KG1 (cell line): ENCODE measurements at places on chromosomes 13 and 19.

- no peak for DNase-seq
These were observed 1.5 kb downstream of the PHF11 start for GRCh38 chr13:49497272-49497671.

GRCh38 chr19:12140545-12141404 lies 625 bp upstream of the ZNF20 start:
- DNase-seq: peak; percentile 67

DNA sequence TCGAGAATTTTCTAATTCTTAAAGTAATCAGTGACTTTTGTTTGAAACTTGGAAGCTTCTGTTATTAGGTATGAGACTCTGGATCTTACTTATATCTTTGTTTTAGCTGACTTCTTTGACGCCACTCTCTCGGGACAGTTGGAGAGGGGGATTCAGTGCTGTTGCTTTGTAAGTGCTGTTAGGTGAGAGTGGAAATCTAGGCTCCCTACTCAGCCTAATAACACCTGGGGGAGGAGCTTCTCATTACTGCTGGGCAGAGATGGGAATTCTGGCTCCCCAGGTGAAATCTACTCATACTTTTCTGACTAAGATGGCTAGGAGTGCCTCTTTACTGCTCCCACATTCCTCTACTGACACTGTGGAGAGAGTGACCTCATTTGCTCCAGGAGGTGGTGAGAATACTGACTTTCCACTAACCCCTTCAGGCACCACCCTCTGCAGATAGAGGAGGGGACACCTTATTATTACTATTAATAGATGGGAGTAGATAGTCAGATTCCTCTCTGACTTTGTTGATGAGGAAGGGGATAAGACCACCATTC lies 324.9 kb upstream of the SPRY2 start:
- no peak for DNase-seq

- no peak for DNase-seq
These were observed 41.7 kb downstream of the GGACT start for GRCh38 chr13:100546713-100547405.

GRCh38 chr19:1354970-1355567 lies 28.6 kb upstream of the NDUFS7 start:
- DNase-seq: no peak

- peak; percentile 8 for DNase-seq
These were observed 12.8 kb upstream of the SELENOW start for GRCh38 chr19:47765523-47766358.

DNA sequence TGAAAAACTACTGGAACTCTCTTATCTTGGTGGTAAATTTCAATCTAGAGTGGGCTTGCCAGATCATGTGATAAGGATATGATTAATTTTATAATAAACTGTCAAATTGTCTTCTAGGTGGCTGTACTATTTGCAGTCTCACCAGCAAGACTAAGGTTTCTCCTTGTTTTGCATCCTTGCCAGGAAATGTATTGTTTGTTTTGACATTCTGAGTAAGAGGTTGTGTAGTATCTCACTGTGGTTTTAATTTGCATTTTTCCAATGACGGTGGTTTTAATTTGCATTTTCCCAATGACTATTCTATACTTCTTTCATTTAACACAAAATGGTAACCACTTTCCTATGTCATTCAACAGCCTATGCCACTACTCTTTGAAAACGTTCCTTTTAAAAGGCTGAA lies 2.0 kb downstream of the CAB39L start:
- no peak for DNase-seq

DNA sequence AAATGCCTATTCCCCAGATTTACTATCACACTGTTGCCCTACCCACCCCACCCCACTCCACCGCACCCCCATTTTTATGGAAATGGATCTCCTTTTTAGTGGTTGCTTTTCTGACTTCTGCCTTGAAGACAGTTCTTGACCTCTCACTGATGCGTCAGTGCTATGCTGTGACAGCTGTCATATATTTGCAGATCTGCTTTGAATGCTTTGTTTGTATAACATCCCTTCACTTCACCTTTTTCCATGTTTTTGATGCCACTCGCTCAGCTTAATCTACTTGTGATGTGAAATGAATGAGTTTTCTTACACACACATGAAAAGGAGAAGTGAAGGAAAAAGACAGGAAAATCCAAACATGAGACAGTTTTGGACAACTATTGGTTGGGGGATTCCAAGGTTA lies 731.0 kb downstream of the SLITRK6 start:
- DNase-seq: no peak

GRCh38 chr13:111626371-111627305 lies 306.2 kb downstream of the TEX29 start:
- DNase-seq: no peak

- DNase-seq: no peak
These were observed 444 bp downstream of the PROSER1 start for GRCh38 chr13:39037410-39037879.

- no peak for DNase-seq
These were observed 54.5 kb downstream of the RCBTB2 start for GRCh38 chr13:48478391-48478790.

DNA sequence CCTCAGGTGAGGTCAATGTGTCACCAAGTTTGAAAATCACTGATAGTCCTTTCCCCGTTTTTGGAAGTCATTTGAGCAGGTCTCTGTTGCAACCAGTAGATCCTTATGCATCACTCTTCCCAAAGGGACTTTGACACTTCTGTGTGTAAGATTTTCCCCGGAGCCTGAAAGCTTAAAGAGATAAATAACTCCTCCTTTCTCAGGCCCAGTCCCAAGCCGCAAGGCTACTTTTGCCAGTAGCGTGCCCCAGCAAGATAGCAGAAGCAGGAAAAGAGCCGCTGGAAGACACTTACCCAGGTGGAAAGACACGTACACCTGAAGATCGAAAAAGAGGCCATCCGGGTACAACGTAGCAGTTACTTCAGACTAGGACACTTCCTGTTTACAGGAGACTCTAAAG lies 106.9 kb downstream of the CYSLTR2 start:
- no peak for DNase-seq

- no peak for DNase-seq
These were observed 621.9 kb upstream of the SPRY2 start for GRCh38 chr13:80962855-80963254.

GRCh38 chr13:78976696-78977095 lies 317.7 kb upstream of the OBI1 start:
- no peak for DNase-seq

GRCh38 chr19:8423817-8424223 lies 10.7 kb downstream of the MARCHF2 start:
- no peak for DNase-seq

- no peak for DNase-seq
These were observed 7.4 kb upstream of the CDC34 start for GRCh38 chr19:524062-524674.
